ENCODE measurements at places on chromosomes 5 and 9. TPM values are rescaled to one million over a fixed set of nuclear protein-coding genes. Genes with fewer than 3 reads are reported as not detected.
A peak's percentile ranks its signal among the peaks of the same experiment; 100 is the strongest.

DNA sequence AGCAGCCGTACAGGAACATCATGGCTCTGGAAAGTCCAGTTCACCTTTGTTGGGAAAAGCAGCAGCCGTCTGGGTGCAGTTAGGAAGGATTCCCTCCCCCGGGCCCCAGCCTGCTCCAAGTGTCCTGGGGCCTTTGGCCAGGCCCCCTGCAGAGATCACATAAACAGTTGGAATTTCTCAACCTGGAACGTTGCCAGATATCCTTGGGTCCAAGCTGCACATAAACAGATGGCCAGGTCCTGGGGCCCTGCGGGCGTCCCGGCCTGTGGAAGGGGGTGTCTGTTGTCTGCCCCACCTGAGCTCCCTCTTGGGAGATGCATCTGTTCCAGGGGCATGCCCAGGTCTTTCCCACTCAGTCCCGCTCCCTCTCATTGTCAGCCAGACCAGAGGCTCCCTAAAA, 92.7 kb downstream of the COL5A1 start:
- peaks cover 34% of the 10 kb centered on the region for H3K4me1 ChIP-seq
- H3K4me3 ChIP-seq = no peak overlapping the region
- H3K27ac ChIP-seq = peak overlapping the region; percentile 71
- DNase-seq = peak; percentile 19
- H3K36me3 ChIP-seq = no peaks in the 10 kb centered on the region

DNA sequence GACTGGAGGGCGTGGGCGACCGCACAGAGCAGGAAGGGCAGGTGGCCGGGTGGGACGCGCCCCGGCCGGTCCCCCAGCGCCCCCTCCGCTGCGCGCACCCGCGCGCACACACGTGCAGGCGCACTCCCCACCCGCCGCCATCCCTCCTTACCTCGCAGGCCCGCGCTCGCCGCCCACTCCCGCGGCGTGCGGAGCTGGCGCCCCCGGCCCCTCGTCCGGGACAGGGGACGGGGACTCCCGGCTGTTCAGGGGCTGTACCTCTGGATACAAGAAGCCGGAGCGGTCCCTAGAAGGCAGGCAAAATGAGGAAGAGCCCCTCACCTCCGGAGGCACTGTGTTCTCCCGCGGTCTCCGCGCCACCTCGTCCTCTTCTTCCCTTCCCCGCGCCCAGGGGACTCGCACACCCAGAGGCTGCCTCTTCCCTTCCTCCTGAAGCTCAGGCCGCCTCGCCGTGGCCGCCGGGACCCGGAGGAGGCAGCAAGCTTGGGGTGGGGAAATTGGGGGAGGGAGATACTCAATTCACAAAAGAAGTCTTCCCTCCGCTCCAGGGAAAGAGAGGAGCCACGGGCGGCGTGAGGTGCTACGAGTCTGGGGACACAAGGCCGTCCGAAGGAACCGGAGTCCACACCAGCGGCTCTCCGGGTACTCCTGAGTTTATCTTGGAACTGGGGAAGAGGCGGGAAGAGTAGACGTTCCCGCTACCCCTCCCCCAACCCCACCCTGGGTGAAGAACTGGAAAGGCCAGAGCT, 1.4 kb upstream of the GABRB2 start:
- DNase-seq = peak; percentile 14
- H3K27ac ChIP-seq = no peak overlapping the region
- H3K36me3 ChIP-seq = no peaks in the 10 kb centered on the region
- H3K4me1 ChIP-seq = peaks cover 28% of the 10 kb centered on the region
- H3K27me3 ChIP-seq = peaks cover 50% of the 10 kb centered on the region

DNA sequence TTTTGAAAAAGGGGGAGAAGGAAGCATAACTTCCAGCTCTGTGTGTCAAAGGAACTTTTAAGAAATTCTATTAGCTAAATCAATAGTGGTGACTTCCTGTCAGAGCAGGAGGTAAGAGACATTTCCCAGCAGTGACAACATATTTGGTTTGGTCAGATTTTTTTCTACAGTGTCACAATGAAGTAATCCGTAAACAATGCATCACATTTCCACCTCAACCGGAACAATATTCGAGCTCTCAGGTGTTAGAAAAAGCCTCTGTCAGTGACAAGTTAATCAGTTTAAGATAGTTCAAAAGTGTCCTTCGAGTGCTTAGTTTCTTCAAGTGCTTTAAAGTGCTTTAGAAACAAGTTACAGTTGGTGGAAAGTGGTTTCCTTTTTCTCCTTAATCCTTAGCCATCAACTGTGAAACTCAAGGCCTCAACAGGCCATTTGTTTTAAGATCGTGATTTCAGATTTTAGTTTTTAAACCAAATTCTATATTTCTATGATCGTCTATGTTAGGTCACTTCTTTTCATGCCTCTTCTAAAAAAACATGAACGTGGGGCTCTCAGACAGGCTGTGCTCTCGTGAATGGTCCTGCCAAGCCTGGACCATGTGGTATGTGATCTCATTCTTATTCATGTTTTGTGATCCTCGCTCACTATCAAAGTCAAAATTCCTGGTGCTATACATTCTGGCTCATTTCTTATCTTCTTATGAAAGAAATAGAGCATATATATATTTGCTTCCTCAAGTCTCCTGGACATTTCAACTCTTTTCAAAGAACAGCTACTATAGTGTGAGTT, 181.9 kb upstream of the HMHB1 start:
- no peak overlapping the region for H3K4me3 ChIP-seq
- no peaks in the 10 kb centered on the region for H3K27me3 ChIP-seq
- H3K27ac ChIP-seq = no peak overlapping the region
- H3K36me3 ChIP-seq = no peaks in the 10 kb centered on the region
- DNase-seq = no peak

- peaks cover 7% of the 10 kb centered on the region for H3K4me1 ChIP-seq
- no peak for DNase-seq
- H3K4me3 ChIP-seq = no peak overlapping the region
Observed at GRCh38 chr5:172165465-172165864, 22.6 kb downstream of the STK10 start.

The ADRB2 gene
- total RNA-seq = 1.2 TPM

- H3K4me3 ChIP-seq = no peak overlapping the region
- H3K36me3 ChIP-seq = no peaks in the 10 kb centered on the region
- peaks cover 9% of the 10 kb centered on the region for H3K27me3 ChIP-seq
- peak; percentile 13 for DNase-seq
Observed at GRCh38 chr5:168916266-168916665, 337.1 kb upstream of the PANK3 start.

DNA sequence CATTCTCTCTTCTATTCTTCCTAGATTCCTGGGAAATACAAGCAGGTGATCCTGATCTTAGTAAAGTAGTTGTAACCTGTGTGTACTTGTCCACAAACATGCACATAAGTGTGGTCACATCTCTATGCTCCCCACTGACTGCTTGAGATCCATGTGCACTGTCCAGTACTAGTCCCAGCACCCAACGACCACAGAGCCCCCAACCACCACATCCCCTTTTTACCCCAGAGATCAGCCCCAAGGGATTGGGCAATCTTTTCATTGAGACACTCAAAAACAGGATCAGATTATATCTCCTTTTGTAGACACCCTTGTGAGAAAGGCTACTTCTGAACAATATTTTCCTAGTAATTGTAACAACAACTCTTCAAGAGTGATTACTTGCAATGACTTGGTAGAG, 240.6 kb downstream of the ACTL7B start:
- H3K27ac ChIP-seq = no peak overlapping the region
- DNase-seq = no peak
- H3K36me3 ChIP-seq = no peaks in the 10 kb centered on the region
- no peaks in the 10 kb centered on the region for H3K27me3 ChIP-seq
